Mucosa of gallbladder (tissue), 1 donor: ENCODE measurements at places on chromosomes 6 and 20.

GRCh38 chr6:40477246-40478126 is 109.7 kb downstream of the LRFN2 start:
- DNase-seq = no peak

GRCh38 chr6:147595961-147596360 is 87.5 kb downstream of the SAMD5 start:
- DNase-seq = no peak

- no peak for DNase-seq
Observed at GRCh38 chr20:56762829-56763228, 133.7 kb downstream of the TFAP2C start.

DNA sequence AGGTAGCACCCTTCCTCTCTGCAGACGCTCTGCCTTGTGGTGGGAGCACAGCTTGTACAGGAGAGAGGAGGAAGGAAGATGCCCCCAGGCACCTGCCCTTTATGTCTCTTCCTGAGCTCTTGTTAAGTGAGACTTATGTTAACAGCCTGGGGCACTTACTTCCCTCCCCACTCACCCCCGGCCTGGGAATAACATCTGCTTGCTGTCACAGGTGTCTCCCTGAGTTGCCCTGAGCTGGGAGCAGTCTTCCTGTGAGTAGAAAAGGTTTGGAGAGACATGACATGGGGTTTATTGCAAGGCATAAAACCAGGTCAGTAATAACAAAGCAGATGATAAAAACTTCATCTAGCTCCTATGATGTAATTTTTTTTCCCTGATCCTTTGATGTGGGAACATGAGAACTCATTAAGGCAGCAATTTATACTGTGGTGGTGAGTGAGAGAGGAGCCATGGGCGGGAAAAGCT is 1.9 kb downstream of the SSTR4 start:
- no peak for DNase-seq

DNA sequence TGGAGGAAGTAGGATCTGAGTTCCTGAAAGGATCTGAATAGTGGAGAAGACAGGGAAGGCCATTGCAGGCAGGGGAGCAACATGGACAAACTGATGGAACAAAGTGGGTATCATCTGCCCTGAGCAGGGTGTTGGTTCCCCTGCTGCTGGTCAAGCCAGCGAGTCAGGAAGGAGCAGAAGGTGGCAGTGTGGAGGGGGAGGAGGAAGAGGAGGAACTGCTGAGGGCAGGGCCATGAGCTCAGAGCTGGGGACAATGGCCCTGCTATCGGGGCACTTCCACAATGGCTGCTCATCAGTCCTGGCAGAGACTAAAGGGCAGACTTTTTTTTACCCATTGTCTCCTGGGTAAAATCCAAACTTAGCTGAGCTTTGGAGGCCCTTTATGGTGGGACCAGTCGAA is 13.6 kb downstream of the CNBD2 start:
- no peak for DNase-seq

GRCh38 chr20:63472862-63473390 is 471 bp upstream of the KCNQ2 start:
- DNase-seq = no peak

- no peak for DNase-seq
Observed at GRCh38 chr6:37554480-37554819, 54.8 kb upstream of the CCDC167 start.

GRCh38 chr20:48331518-48332286 is 496.1 kb downstream of the PREX1 start:
- no peak for DNase-seq

- no peak for DNase-seq
Observed at GRCh38 chr6:4717124-4717523, 59.1 kb upstream of the CDYL start.
